ENCODE measurements at places on chromosomes 5 and 9.

DNA sequence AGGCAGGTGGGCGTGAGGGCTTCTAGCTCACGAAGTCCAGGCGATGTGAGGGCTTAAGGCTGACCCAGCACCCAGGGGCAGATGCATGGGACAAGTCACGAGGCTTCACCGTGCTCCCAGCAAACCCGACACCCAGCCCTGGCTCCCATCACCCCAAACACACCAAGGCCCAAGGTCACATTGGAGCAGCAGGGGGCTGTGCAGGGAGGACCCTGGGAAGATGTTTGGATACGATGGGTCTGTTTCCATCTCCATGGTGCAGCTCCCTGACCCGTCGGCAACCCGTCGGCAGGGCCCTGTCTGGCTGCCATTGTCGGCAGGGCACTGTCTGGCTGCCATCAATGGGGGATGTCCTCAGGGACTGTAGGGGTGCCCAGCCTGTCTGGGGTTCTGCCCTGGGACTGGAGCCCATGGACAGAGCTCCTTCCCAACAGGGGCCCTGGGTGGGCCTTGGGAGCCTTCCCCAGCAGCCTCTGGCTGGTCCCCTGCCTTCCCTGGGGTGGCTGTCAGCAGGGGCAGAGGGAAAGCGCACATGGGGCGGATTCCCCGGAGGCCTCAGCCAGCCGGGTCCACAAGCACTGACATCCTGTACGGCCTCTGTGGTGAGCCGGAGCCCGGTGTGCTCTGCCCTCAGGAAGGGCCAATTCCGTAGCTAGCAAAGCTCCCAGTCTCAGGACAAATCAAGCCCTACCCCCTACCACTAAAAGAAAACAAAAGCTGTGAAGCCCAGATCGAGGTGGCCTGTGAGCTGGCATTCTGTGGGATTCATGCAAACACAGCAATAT lies 47.1 kb downstream of the NACC2 start:
- DNase-seq: no peak

DNA sequence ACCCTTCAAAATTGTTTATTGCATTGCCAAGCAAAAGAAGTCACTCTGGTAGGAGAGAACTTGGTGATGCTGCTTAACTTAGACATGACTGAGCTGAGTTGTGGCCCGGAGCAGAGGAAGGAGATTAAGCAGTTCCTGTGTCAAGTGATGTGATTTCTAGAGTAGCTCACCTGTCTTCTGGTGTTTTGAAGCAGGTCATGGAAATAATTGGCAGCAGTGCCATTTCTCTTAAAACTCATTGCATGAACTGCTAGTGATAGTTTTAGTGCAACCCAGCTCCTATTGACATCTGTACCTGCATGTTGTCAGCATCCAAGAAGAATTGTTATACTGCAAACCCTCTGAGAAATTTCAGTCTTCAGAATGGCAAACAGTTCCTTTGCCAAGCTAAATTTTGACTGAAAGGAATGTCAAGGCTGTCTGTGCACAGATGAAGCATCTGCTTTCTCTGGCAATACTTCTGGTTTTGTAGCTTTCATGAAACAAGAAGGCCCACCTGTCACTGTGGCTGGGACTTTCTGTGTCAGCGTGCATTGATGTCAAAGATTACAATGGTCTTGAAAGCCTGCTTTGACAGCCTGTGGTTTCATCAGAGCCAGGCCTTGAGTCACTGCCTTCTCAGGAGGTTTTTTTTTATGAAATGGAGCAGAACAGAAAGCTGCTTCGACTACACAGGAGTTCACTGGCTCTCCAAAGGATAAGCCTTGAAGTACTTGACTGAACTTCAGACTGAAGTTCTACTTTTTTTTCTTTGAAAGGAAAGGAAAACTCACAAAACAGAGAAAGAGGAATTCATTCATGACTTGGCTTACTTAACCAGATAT lies 90.6 kb downstream of the RALGPS1 start:
- no peak for DNase-seq

GRCh38 chr9:95940265-95940664 lies 64.8 kb downstream of the ERCC6L2 start:
- DNase-seq: no peak

- no peak for DNase-seq
These were observed 138.7 kb downstream of the SNX18 start for GRCh38 chr5:54656261-54656728.

- no peak for DNase-seq
These were observed 44.9 kb upstream of the SLC12A2 start for GRCh38 chr5:128038643-128039042.

DNA sequence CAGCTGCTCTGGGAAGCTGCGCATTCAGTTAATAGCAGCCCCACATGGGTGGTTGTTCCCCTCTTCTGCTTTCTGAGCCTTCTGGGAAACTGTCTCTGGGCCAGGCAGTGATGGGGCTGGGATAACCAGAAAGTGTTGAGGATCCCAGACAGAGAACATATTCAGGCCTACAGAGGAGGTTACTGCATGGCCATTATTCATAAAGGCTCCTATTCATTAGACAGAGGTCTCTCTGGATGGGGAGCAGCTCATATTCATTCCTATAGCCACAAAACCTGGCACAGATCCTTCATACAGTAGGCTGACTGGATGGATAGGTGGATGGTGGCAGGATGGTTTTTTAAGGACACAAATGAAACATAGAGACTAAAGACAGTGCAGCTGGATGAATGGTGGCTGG lies 76.3 kb downstream of the HSPA4 start:
- DNase-seq: no peak

- no peak for DNase-seq
These were observed 388.9 kb upstream of the CDH10 start for GRCh38 chr5:25033658-25034057.

DNA sequence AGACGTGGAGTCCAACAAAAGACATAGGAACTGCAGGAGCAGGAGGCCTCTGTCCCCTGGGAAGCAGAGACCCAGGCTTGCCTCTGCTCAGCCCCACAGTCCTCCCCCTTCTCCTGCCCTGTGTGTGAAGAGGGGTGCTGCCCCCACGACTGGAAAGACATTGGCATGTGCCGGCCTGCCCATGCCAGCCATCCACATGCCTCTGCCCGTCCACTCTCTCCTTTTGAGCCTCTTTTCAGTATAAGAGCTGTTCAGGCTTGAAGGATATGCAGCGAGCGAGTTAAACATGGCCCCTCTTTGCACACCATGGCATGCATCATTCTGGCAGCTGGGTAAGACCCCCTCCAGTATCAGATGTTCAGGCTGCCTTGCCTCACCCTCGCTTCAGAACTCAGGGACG lies 159.7 kb upstream of the OTULINL start:
- DNase-seq: no peak

GRCh38 chr9:16870596-16871335 lies at the start of gene BNC2:
Gene BNC2, minus strand, starts transcription at chr9:16870670. Its CDS starts 22 bp downstream, at chr9:16870648.
- DNase-seq: no peak

DNA sequence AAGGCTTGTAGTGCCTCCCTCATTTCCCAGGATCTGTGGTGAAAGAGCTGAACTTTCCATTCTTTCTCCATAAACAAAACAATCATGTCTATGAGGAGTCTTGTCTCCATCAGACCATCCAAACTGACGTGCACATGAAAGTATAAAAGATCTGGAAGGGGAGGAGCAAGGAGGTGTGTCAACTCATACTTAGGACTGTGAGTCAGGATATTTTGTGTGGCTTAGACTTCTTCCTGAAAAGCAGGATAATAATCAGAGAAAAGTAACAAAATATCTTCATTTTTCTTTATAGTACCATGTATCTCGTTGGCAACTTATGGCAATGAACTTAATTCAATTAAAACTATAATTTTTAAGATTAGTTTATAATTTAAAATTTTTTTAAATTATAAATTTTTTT lies 96.0 kb upstream of the PRRC1 start:
- DNase-seq: no peak

DNA sequence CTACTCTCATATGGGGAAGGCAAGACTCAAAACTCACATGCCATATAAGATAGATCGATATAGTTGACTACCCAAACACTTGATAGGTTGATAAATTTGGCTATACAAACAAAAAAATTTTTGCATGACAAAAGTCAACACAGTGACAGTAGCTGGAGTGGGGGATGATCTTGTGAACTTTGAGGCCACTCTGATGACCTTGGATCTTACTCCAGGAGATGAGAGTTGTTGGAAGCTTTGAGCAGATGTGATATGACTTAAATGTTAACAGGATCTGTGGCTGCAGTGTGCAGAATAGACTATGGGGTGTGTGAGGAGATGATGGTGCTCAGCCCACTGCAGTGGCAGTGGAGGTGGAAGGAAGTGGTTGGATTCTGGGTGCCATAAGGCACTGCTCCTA lies 101.4 kb downstream of the ZFAND5 start:
- DNase-seq: no peak

DNA sequence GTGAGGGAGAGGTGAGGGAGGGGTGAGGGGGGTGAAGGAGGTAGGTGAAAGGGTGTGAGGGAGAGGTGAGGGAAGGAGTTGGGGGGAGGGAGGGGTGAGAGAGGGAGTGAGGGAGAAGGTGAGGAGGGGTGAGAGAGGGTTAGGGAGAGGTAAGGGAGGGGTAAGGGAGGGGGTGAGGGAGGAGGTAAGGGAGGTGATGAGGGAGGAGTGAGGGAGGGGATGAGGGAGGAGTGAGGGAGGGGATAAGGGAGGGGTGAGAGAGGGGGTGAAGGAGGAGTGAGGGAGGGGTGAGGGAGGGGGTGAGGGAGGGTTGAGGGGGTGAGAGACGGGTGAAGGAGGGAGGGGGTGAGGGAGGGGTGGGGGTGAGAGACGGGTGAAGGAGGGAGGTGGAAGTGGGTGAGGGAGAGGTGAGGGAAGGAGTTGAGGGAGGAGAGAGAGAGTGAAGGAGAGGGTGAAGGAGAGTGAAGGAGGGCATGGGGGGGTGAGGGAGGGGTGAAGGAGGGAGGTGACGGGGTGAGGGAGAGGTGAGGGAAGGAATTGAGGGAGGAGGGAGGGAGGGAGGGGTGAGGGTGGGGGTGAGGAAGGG lies 18.5 kb downstream of the NINJ1 start:
- no peak for DNase-seq

DNA sequence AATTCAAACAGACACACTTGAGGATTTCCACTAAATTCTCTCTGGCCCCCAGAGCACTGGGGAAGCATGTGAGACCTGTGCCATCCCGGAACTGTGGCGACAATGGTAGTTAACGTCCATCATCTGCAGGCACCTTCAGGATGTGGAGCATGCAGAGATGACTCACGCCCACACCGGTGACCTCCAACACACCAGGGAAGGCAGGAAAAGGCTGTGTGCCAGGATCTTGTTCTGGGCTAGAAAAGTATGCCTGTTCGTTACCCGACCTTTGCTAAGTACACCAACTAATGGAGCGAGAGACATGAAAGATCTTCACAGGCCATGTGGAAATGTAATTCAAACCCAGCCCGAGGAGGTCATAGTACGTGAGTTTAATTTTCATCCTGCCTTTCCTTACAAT lies 208.8 kb downstream of the MELK start:
- DNase-seq: no peak

GRCh38 chr5:175689147-175689991 lies 31.5 kb downstream of the HRH2 start:
- no peak for DNase-seq

- no peak for DNase-seq
These were observed 12.3 kb upstream of the STING1 start for GRCh38 chr5:139494832-139495231.
